ENCODE measurements at places on chromosomes 4 and X.

DNA sequence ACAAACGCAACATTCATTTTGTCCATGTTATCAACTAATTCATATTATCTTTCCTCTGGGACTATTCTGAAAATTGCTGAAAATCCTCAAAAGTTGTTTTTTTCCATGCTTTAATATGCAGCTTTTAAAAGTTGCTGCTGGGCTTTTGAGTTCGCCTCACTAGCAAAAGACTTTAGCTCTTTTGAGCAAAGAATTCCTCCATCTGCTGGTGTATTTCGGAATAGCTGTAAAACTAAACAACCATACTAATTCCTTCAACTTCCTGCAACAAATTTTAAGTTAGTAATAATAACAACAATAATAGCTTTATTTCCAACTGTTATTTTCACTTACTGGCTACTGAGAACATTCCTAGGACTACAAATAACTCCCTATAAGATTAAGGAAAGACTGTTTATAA lies 124.5 kb upstream of the PLAC1 start:
- no peak for DNase-seq

DNA sequence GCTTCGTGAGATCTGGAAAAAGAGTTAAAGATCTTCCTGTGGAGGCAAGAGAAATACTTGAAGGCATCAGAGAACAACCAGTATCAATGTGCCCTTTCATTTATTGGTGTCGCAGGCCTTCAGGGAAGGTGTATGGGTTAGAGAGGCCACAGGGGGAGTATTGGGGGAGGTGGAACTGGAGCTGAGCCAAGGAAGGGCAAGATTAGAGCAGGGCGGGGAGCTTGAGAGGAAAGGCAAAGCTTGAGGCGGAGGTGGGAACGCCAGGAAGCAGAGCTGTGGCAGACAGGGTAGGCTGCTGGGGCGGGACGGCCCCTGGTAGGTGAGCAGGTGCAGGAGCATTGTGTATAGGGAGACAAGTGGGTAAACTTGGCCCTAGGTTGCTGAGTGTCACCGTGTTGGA lies 329.9 kb downstream of the ARHGAP10 start:
- no peak for DNase-seq

DNA sequence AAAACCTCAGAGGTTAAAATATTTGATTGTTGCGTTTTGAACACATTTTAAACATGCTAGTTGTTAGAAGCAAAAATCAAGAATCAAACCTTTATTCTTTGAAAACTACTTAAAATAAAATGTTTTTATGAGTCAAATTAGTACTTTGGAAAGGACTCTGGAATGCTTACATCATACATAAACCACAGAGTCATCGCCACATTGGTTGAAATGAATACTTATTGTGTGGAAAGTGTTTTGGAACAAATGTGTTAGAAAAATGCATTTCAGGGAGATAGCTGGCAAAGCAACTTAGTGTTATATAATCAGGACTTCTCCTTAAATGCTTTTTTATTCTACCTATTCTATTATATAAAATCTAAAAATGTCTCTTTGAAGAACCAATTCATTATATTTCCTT lies 49.4 kb upstream of the CAMK2D start:
- no peak for DNase-seq

DNA sequence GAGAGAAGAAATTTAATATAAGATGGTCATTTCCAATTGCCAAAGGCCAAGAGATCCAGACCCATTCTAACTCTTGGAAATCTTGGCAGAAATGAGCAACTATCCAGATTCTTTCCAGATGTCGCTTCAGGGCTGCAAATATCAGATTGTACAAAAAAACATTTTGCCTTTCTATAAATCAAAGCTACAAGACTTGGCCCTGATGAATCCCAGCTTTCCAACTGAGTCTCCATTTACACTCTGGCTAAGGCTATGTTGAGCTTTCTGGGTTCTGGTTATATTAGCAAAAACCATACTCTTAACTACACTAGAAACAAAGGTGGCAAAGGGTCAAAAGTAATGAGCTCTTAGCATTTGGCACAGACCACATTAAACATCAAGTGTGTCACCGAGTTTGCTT lies 345.8 kb downstream of the OPHN1 start:
- no peak for DNase-seq

DNA sequence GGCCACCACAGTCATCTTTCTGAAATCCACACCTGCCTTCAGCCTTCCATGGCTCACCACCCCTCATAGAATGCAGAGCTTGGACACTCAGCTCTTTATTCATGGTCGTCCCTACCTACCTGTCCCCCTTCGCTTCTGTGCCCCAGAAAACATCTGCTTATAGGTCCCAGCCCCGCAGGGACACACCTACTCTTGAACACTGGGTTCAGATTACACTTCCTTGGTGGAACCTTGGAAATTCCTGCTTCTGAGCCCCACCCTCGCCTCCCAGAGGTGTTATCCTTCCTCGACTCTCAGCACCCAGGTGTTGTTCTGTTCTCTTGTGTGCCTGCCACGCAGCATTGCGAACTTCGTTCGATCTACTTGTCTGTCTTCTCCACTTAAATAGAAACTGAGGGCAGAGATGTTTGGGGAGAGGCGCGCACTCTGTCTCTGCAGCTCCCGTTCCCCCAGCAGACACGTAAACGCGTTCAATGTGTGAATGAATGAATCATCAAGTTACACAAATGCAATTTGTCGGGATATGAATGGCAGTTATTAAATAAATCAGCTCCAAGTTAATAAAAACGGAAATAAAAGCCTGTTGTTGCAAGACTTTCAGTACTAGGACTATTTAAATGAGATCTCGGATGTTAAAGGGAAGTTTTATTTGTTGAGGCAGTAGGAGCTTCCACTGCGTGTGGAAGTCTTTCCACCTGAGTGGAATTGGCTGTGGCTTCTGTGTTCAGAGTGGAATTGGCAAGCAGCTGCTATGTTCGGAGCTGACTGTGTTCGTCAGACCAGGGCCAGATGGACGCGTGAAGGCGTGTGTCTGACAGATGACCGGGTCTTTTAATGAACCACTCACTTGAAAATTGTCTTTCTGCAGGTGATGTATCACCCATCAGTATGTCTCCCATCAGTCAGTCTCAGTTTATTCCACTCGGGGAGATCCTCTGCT lies 95.6 kb downstream of the STOX2 start:
- DNase-seq = no peak

- no peak for DNase-seq
Measured at GRCh38 chrX:41025926-41026701, 59.1 kb upstream of the USP9X start.

DNA sequence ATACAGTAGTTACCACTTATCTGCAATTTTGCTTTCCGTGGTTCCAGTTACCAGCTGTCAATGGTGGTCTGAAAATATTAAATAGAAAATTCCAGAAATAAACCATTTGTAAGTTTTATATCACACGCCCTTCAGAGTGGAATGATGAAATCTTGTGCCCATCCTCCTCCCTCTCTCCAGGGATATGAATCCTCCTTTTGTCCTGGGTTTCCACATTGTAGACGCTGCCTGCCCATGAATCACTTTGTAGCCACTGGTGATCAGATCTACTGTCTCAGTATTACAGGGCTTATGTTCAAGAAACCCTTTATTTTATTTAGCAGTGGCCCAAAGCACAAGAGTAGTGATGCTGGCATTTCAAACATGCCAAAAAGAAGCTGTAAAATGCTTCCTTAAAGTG lies 198.6 kb downstream of the KCNIP4 start:
- DNase-seq = no peak

DNA sequence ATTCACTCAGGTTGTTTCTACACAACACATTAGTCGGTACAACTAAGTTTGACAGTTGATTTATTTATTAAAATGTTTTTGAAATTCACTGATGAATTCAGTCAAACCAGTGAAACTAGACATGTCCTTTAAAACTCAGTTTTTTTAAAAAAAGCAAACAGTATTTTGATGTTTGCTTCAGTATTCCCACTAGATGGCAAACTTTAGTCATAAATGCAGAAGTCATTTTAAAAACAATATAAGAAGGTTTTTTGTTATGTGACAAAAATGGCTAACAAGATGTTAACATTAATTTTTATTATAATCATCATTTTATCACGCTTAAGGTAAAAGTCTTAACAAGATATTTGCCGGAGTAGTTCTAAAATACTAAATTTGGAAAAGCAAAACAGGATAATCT lies 1337.8 kb upstream of the DIAPH2 start:
- DNase-seq = no peak

- no peak for DNase-seq
Measured at GRCh38 chr4:10225096-10225495, 108.5 kb upstream of the WDR1 start.

DNA sequence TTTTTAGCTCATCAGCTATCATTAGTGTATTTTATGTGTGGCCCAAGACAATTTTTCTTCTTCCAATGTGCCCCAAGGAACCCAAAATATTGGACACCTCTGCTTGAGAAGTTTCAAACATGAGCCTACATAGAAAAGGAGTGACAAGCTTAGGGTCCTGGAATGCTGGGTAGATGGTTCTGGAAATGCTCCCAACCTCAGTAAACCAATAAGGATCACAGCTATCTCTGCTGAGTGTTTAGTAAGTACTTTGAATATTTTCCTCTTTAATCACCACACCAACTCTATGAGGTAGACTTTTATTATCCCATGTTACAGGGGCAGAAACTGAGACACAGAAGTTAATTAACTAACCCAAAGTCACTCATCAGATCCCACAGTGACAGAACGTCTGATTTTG lies 164.9 kb upstream of the KLF3 start:
- no peak for DNase-seq

GRCh38 chr4:186688150-186688943 lies 35.3 kb downstream of the FAT1 start:
- DNase-seq = peak; percentile 65

DNA sequence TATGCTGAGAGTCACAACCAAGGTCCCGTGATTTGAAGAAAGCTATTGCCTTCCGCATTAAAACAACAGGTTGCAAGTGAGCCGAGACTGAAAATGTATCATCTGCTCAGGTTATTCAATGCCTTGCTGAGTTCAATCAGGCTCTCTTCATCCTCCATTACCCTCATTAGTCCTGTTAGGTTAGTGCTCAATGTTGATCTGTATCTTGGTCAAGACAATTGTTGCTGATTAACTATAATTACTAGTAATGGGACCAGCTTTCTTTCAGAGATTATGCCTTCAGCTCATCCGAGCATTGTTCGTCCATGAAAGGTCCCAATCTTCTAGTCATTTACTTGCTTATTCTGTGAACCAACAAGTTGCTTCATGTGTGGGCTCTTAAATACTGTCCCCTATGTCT lies 534.6 kb upstream of the FAM241A start:
- no peak for DNase-seq

- DNase-seq = no peak
Measured at GRCh38 chr4:1317177-1318045, 27.7 kb downstream of the MAEA start.

- DNase-seq = no peak
Measured at GRCh38 chrX:81729269-81729777, 527.4 kb downstream of the SH3BGRL start.

DNA sequence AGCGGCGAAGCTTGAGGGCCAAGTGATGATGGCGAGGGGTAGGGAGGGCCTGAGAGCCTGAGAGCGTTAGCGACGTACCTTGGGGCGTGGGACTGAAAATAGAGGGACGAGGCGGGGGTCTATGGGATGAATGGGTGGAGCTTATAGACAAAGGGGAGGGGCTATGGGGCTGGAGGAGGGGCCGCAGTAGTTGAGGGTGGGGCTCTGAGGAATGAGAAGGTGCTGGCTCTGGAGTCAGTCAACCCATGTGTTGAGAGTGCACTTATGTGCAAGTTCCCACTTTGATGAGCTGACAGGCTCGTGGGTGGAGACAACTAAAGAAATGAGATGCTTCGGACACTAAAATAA lies 488 bp downstream of the TBC1D25 start:
- DNase-seq = no peak

DNA sequence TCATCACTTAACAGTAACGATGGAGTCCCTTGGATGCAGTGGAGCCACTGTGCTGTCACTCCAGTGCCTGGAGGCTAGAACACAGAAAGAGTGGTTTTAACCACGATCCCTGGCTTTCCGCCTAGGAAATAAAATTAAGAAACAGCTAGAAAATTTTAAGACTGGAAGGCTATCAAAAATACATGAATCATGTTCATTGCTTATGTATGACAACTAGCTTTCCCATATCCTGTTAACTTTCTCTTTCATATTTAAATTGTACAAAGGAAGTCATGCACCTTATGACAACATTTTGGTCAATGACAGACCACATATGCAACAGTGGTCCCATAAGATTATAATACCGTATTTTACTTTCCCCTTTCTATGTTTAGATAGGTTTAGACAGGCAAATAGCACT lies 115.1 kb downstream of the GALNTL6 start:
- DNase-seq = no peak

DNA sequence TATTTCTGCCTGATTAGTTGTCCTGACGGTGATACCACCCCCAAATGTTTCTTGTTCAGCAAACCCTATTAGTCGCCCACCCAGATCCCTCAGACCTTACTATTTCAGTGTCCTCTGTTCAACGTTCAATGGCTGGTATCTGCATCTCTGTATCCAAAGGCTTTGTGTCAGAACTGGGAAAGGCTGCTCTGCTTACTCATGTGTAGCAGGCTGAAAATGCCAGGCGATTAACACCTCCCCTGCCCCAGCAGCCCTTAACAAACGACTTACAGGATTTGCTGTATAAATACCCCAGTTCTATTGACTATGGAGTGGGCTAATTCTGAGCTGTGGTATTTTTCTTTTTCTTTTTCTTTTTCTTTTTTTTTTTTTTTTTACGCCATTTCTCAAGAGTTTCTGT lies 415.0 kb downstream of the ZNF674 start:
- no peak for DNase-seq

DNA sequence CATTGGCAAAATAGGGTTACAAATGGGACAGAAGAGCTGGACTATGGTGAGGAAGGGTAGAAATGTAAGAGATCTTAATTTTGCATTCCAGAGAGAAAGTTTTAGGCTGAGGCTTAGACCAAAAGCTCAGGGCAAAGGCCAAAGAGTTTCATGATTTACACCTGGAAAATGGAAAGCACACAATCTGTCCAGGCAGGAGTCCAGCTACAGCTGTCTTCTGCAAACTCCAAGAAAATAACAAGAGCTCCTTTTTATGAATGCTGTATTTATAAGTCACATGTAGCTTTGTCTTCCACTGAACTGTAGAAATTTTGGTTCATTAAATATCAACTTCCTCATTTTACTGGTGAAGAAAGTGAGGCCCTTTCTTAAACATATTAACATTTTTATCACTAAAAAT lies 288.0 kb upstream of the ATOH1 start:
- DNase-seq = no peak

- DNase-seq = no peak
Measured at GRCh38 chr4:163587867-163588266, 93.4 kb downstream of the TMA16 start.

DNA sequence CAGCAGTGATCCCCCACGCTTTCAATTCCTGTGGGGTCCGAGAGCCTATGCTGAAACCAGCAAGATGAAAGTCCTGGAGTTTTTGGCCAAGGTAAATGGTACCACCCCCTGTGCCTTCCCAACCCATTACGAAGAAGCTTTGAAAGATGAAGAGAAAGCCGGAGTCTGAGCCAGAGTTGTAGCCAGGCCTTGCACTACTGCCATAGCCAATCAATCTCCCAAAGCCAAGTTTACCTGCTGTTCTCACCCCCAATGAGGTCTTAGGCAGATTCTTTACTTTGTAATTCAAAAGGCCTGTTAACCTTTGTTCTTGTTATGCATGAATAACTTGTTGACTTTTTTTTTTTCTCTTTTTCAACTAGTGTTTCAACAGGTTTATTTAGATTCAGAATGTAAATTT lies 4.0 kb downstream of the MAGEB2 start:
- DNase-seq = no peak

GRCh38 chr4:138741766-138742377 lies 273.7 kb upstream of the NOCT start:
- no peak for DNase-seq

Data from NCI-H774 (cell line).